T-cell (primary cell): ENCODE measurements at places on chromosomes 3 and 15. TPM values are rescaled to one million over a fixed set of nuclear protein-coding genes. Genes with fewer than 3 reads are reported as not detected.

- H3K4me3 ChIP-seq = no peak overlapping the region
- no peaks in the 10 kb centered on the region for H3K27me3 ChIP-seq
- H3K27ac ChIP-seq = no peak overlapping the region
- no peaks in the 10 kb centered on the region for H3K4me1 ChIP-seq
- no peaks in the 10 kb centered on the region for H3K36me3 ChIP-seq
- no peak for DNase-seq
Measured at GRCh38 chr3:21942328-21942727, 191.3 kb upstream of the ZNF385D start.

DNA sequence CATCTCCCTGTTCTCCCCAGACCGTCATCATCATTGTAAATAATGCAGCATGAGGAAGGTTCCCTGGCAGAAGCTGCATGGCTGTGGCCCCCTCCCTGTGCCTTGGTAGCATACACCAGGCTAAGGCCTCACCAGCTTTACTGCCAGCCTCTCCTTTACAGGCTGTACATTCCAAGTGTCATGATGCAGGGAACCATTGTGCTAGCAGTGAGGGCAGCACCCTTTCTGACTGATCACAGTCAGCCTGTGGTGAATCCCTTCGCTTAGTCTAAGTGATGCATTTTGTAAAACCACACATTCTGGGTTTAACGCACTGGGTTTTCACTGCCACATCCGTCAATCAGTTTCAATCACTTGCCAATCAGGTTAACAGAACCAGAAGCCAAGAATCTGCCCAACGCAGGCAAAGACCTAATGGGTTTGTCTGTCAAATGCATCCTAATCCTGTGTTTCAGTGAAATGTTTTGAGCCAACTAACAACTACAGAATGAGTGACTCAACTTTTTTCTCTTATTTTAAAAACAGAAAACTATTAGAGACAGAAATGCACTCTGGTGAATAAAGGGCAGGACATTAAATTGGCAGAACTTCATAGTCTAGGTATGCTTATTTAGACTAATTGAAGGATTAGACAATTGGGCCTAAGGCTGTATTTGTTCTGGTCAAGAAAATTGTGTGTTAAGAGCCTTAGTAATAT is 225.9 kb upstream of the DPH6 start:
- no peak overlapping the region for H3K4me3 ChIP-seq
- no peak overlapping the region for H3K27ac ChIP-seq
- H3K36me3 ChIP-seq = no peaks in the 10 kb centered on the region
- no peaks in the 10 kb centered on the region for H3K27me3 ChIP-seq
- no peak for DNase-seq
- H3K4me1 ChIP-seq = no peaks in the 10 kb centered on the region

DNA sequence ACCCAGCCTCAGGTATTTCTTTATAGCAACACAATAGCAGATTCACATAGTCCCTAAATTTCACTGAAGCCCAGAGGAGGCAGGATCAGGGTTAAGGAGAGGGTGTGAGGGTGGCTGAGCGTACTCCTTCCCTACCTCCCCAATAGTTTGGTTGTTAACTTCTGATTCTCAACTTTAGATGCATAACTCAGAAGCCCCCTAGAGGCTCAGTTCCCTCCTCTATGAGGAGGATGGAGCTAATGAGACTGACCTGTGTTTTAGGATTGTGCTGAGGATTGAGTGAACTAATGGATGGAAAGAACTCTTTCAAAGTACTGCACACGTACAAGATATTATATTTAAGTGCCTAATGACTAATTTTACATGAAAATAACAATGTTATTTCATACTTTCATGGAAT is 249.3 kb upstream of the SOX14 start:
- no peak overlapping the region for H3K27ac ChIP-seq
- DNase-seq = no peak
- H3K4me1 ChIP-seq = no peaks in the 10 kb centered on the region
- H3K27me3 ChIP-seq = no peaks in the 10 kb centered on the region
- H3K4me3 ChIP-seq = no peak overlapping the region

DNA sequence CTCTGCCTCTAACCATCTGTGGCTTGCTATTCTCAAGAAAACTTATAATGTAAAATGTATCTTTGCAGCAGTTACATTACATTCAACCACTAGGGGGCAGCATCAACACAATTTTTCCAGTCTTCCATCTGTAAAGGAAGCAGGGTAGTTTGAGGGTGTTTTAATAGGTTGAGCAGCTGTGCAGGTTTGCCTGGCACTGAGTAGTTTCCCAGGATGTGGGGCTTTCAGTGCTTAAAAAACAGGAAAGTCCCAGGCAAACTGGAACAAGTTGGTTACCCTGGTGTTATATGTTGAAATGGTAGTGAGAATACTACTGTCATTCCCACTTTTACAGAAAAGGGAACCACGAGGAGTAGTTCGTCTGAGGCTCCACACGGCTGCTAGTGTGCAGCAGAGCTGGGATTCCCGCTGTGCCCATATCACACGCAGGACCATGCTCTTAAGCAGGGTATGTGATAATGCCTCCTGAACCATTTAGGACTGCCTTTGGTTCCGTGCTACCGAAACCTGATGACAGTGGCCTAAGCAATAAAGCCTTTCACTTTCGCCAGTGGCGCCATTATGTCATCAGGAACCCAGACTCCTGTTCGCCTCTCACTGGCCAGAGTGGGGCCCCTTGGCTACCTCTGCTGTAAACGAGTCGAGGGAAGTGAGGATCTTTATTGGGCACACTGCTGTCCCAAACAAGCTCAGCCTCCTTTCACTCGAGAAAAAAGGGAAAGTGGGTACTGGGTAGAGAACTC is 64.7 kb upstream of the ZBTB38 start:
- H3K36me3 ChIP-seq = no peaks in the 10 kb centered on the region
- H3K4me3 ChIP-seq = no peak overlapping the region
- DNase-seq = peak; percentile 54
- no peaks in the 10 kb centered on the region for H3K27me3 ChIP-seq
- H3K4me1 ChIP-seq = peaks cover 23% of the 10 kb centered on the region

MAP3K13 gene
- 7.0 TPM for total RNA-seq

DNA sequence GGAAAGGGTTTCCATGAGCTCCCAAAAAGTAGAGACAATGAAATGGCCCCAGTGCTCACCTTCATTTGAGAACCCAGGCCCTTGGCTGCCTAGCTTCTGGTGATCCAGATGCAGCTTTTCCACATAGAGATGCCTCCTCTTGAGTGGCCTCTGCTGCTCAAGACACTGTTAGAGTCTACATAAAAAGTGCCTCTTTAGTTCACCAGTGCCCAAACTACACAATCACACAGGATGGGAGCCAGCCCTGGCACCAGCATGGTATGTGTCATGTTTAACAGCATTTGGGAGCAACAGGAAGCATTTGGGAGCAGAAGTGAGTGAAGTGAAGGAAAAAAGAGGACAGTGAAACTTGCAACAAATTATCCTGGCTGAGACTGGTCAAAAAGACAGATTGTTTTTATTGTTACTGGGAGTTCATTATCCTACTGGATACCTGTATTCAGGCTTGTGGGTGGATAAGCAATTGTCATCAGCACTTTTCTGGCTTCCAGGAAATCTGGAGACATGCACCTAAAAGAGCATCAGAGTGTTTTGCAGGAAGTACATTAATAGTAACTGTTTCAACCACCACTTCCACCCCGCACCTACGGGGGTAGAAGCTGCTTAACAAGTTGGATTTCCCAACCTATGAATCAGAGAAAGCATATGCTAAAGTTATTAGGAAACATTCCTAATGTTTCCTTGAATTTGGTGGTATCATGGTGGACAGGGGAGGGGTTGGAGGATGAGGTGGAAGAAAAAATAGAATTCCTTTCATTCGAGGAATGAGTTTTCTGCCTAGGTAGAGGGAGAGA is 416.2 kb downstream of the IGSF11 start:
- H3K4me3 ChIP-seq = no peak overlapping the region
- H3K36me3 ChIP-seq = no peaks in the 10 kb centered on the region
- no peaks in the 10 kb centered on the region for H3K4me1 ChIP-seq
- no peak overlapping the region for H3K27ac ChIP-seq
- no peak for DNase-seq
- no peaks in the 10 kb centered on the region for H3K27me3 ChIP-seq

GRCh38 chr3:56347219-56347871 is 120.9 kb downstream of the ERC2 start:
- no peak overlapping the region for H3K4me3 ChIP-seq
- no peaks in the 10 kb centered on the region for H3K36me3 ChIP-seq
- peaks cover 2% of the 10 kb centered on the region for H3K27me3 ChIP-seq

- no peak for DNase-seq
- no peaks in the 10 kb centered on the region for H3K36me3 ChIP-seq
- no peak overlapping the region for H3K4me3 ChIP-seq
- H3K27ac ChIP-seq = no peak overlapping the region
- no peaks in the 10 kb centered on the region for H3K27me3 ChIP-seq
- H3K4me1 ChIP-seq = no peaks in the 10 kb centered on the region
Measured at GRCh38 chr3:66228707-66229106, 7.9 kb downstream of the SLC25A26 start.

- H3K36me3 ChIP-seq = no peaks in the 10 kb centered on the region
- no peak overlapping the region for H3K4me3 ChIP-seq
Measured at GRCh38 chr3:186886202-186886981, 43.9 kb downstream of the ADIPOQ start.

DNA sequence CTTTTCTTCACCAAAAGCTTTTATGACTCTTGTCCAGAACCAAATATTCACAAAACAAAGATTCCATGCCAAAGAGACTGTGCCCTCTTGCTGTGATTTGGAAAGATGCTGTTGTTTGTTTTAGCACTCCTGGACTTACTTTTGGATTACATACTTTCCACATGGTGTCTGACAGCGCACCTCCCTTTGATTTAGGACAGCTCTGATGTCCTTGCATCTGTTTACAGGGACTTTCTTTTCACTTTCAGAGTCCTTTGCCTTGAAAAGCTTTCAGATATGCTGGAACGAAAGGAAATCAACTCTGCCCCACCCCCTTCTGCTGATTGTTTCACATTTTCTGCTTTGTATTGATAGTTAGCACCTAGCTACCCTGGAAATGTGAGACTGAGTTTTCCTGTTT is 133.0 kb upstream of the NR2E3 start:
- H3K27ac ChIP-seq = no peak overlapping the region
- peaks cover 2% of the 10 kb centered on the region for H3K27me3 ChIP-seq
- no peak for DNase-seq
- H3K4me1 ChIP-seq = no peaks in the 10 kb centered on the region

GRCh38 chr3:127320529-127321121 is 32.8 kb upstream of the PRR20G start:
- H3K4me1 ChIP-seq = no peaks in the 10 kb centered on the region
- no peaks in the 10 kb centered on the region for H3K36me3 ChIP-seq
- no peak overlapping the region for H3K27ac ChIP-seq
- DNase-seq = no peak
- H3K4me3 ChIP-seq = no peak overlapping the region

GRCh38 chr3:41163421-41163820 is 35.9 kb upstream of the CTNNB1 start:
- H3K4me3 ChIP-seq = no peak overlapping the region
- H3K36me3 ChIP-seq = no peaks in the 10 kb centered on the region
- H3K27me3 ChIP-seq = no peaks in the 10 kb centered on the region
- peaks cover 7% of the 10 kb centered on the region for H3K4me1 ChIP-seq
- no peak for DNase-seq

- H3K27ac ChIP-seq = no peak overlapping the region
- H3K4me3 ChIP-seq = no peak overlapping the region
- H3K27me3 ChIP-seq = no peaks in the 10 kb centered on the region
- no peaks in the 10 kb centered on the region for H3K4me1 ChIP-seq
- no peak for DNase-seq
Measured at GRCh38 chr15:64379216-64379960, 1.9 kb downstream of the PCLAF start.

ZNF660 gene
- total RNA-seq = 0.95 TPM
